Natural killer cell (primary cell): ENCODE measurements at places on chromosomes 4 and X. TPM values are rescaled to one million over a fixed set of nuclear protein-coding genes. Genes with fewer than 3 reads are reported as not detected.

DNA sequence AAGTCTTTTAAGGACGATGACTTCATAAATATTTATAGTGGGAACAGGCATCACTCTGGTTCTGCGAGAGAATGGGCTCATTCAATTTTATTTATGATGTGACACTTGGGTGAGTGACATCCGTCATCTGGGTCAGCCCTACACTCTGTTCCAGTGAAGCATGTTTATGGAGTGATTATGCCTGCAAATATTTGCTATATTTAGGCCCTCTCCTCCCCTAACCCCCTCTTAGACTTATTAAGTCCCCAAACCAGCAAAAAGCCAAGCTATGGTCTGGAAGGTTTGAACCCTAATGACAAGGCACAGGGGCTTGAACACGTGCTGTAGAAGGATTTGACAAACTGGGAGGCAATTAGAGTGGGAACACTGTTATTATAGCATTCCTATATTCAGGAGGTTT lies 55.9 kb downstream of the C4orf51 start:
- H3K27ac ChIP-seq, result no peak overlapping the region
- H3K4me3 ChIP-seq, result no peak overlapping the region
- DNase-seq, result no peak
- peaks cover 11% of the 10 kb centered on the region for H3K4me1 ChIP-seq
- H3K36me3 ChIP-seq, result no peaks in the 10 kb centered on the region
- no peaks in the 10 kb centered on the region for H3K27me3 ChIP-seq

- H3K27me3 ChIP-seq, result no peaks in the 10 kb centered on the region
- no peaks in the 10 kb centered on the region for H3K4me1 ChIP-seq
- no peak overlapping the region for H3K4me3 ChIP-seq
Observed at GRCh38 chr4:145812919-145813318, 125.7 kb downstream of the ZNF827 start.

GRCh38 chrX:137930533-137930932 lies 364.6 kb downstream of the ZIC3 start:
- no peak overlapping the region for H3K4me3 ChIP-seq
- H3K27ac ChIP-seq, result no peak overlapping the region
- no peaks in the 10 kb centered on the region for H3K36me3 ChIP-seq
- H3K27me3 ChIP-seq, result no peaks in the 10 kb centered on the region
- H3K4me1 ChIP-seq, result no peaks in the 10 kb centered on the region
- DNase-seq, result no peak

DNA sequence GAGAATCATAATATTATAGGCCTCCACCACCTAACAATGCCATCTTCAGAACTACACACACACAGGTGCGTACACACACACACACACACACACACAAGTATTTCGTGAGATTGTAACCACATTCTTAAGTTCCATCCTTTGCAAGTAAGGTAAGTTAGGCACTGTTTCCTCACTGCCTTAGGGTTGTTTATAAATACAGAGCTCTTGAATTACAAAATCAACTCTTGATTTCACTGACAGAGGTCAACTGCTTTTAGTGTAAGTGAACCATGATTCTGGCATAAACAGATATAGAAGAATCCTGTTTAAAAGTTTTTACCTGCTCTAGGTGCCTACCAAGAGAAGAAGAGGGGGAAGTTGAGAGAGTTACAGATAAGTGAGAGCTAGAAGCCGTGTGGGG lies 166.1 kb downstream of the DMD start:
- no peak overlapping the region for H3K4me3 ChIP-seq
- no peak overlapping the region for H3K27ac ChIP-seq
- DNase-seq, result no peak
- no peaks in the 10 kb centered on the region for H3K4me1 ChIP-seq
- H3K27me3 ChIP-seq, result no peaks in the 10 kb centered on the region
- H3K36me3 ChIP-seq, result no peaks in the 10 kb centered on the region

The FMR1NB gene
- not detected for total RNA-seq

The PDE5A gene
- total RNA-seq, result 2.1 TPM

GRCh38 chr4:113759696-113760093 lies 1.8 kb downstream of the CAMK2D start:
- no peaks in the 10 kb centered on the region for H3K27me3 ChIP-seq
- DNase-seq, result no peak
- peak overlapping the region; percentile 76 for H3K4me3 ChIP-seq

- DNase-seq, result no peak
- no peaks in the 10 kb centered on the region for H3K4me1 ChIP-seq
- H3K36me3 ChIP-seq, result no peaks in the 10 kb centered on the region
- H3K27me3 ChIP-seq, result no peaks in the 10 kb centered on the region
- H3K27ac ChIP-seq, result no peak overlapping the region
Observed at GRCh38 chr4:11691236-11691635, 262.5 kb upstream of the HS3ST1 start.

DNA sequence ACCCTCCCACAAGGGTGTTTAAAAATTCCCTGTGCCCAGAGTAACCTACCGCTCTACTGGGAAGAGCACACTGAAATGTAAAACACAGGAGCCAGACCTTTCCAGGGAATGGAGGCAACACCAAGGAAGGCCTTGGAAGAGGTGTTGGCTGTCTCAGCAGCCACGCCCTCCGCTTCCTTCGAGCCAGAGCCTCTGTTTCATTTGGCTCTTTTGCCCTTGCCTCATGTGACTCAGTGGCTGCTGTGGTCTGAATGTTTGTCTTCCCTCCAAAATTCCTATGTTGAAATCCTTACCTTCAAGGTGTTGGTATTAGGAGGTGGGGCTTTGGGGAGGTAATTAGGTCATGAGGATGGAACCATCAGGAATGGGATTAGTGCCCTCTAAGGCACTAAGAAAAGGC lies 11.3 kb downstream of the SCD5 start:
- H3K4me1 ChIP-seq, result no peaks in the 10 kb centered on the region
- H3K36me3 ChIP-seq, result no peaks in the 10 kb centered on the region
- no peak for DNase-seq
- H3K27ac ChIP-seq, result no peak overlapping the region
- H3K27me3 ChIP-seq, result no peaks in the 10 kb centered on the region

- no peaks in the 10 kb centered on the region for H3K27me3 ChIP-seq
- peaks cover 23% of the 10 kb centered on the region for H3K36me3 ChIP-seq
- no peak for DNase-seq
- H3K4me3 ChIP-seq, result no peak overlapping the region
Observed at GRCh38 chr4:76194325-76194724, 19.3 kb downstream of the SCARB2 start.

DNA sequence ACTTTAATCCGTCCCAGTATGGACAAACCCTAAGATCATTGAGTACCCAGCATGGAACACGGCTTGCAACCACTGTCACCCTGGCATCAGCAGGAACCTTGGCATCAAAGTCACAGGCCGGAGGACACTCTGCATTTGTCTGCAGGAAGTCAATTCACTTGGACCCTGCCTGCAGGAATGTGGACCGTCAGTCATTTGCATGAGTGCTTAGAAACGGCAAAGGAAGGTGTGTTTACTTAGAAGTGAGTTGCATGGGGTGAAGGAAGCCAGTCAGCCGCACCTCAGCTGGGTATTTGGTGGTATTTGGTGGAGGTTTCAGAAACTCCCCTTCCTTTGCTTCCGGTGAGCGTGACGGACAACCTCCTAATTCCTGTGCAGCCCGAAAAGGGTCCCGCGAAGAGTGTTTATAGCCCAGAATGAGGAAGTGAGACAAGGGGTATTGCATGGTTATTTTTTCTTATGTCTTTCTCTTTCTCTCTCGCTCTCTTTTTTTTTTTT lies 15.5 kb downstream of the P2RY8 start:
- H3K4me3 ChIP-seq, result no peak overlapping the region
- peaks cover 38% of the 10 kb centered on the region for H3K4me1 ChIP-seq
- H3K36me3 ChIP-seq, result no peaks in the 10 kb centered on the region
- peak overlapping the region; percentile 82 for H3K27ac ChIP-seq
- H3K27me3 ChIP-seq, result no peaks in the 10 kb centered on the region

DNA sequence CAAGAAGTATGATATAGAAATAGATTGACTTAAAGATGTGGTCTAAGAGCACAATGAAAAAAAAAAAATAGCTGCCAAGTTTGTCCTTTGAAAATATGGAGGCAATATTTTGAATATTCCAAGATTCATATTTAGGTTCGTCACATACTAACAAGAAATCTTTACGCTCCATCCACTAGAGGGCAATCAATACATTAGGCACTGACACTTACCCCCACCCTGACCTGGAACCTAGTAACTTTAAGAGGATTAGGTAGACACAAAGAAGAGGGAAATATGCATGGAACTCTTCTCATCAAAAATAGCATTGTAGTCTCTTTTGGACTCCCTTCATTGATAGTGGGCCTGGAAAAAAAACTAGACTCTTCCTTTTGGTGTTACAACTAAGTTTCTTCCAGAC lies 1108.1 kb downstream of the PCDH19 start:
- DNase-seq, result no peak
- H3K27ac ChIP-seq, result no peak overlapping the region
- no peak overlapping the region for H3K4me3 ChIP-seq
- H3K27me3 ChIP-seq, result no peaks in the 10 kb centered on the region
- H3K36me3 ChIP-seq, result no peaks in the 10 kb centered on the region
- no peaks in the 10 kb centered on the region for H3K4me1 ChIP-seq

DNA sequence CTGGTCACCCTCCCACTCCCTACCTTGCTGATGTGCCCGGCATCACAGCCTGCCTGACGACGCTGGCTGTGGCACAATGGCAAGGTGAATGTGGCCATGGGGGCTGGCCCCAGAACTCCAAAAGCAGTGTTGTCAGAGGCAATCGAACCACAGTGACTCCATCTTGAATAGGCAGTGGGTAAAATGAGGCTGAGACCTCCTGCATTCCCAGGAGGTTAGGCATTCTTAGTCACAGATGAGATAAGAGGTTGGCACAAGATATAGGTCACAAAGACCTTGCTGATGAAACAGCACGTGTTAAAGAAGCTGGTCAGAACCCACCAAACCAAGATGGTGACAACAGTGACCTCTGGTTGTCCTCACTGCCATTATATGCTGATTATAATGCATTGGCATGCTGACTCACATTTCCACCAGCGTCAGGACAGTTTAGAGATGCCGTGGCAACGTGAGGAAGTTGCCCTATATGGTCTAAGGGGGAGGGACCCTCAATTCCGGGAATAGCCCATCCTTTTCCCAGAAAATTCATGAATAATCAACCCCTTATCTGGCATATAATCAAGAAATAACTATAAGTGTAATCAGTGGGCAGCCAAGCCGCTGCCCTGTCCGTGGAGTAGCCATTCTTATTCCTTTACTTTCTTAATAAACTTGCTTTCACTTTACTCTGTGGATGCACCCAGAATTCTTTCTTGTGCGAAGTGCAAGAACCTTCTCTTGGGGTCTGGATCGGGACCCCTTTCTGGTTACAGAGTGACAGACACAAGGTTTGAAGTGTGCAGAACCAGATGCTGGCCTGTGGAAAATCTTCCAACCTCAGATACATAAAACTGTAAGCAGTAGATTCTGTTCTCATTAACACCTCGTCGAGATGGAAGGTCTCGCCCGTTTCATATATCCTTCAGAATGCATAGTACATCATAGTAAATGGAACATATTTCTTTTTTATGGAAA lies 26.8 kb upstream of the CLDN24 start:
- H3K4me3 ChIP-seq, result no peak overlapping the region
- no peaks in the 10 kb centered on the region for H3K4me1 ChIP-seq

DNA sequence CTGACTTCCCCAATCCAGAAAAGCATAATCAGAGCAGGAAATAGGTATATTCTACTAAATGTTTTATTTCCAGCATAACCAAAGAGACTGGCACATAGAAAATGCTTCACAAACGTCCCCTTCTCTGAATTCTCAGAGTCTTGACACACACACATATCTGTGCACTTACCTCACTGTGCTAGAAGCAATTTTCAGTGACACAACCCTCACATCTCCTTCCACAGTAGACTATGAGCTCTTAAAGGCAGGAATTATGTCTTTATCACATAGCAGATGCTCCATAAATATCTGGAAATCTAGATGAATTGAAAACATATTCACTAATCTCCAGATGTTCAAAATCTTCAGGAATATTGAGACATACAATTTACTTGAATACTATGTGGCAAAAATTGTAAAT lies 5.9 kb downstream of the SOWAHB start:
- no peaks in the 10 kb centered on the region for H3K36me3 ChIP-seq
- no peak for DNase-seq
- peaks cover 11% of the 10 kb centered on the region for H3K27me3 ChIP-seq
- H3K4me1 ChIP-seq, result peaks cover 2% of the 10 kb centered on the region
- H3K27ac ChIP-seq, result no peak overlapping the region

GRCh38 chrX:10288373-10288975 lies 131.7 kb downstream of the CLCN4 start:
- no peak overlapping the region for H3K4me3 ChIP-seq
- H3K36me3 ChIP-seq, result no peaks in the 10 kb centered on the region
- no peak for DNase-seq
- H3K4me1 ChIP-seq, result no peaks in the 10 kb centered on the region
- H3K27me3 ChIP-seq, result no peaks in the 10 kb centered on the region

- H3K4me3 ChIP-seq, result no peak overlapping the region
- no peaks in the 10 kb centered on the region for H3K27me3 ChIP-seq
- peaks cover 98% of the 10 kb centered on the region for H3K36me3 ChIP-seq
Observed at GRCh38 chr4:10079912-10080588, 36.5 kb downstream of the WDR1 start.

DNA sequence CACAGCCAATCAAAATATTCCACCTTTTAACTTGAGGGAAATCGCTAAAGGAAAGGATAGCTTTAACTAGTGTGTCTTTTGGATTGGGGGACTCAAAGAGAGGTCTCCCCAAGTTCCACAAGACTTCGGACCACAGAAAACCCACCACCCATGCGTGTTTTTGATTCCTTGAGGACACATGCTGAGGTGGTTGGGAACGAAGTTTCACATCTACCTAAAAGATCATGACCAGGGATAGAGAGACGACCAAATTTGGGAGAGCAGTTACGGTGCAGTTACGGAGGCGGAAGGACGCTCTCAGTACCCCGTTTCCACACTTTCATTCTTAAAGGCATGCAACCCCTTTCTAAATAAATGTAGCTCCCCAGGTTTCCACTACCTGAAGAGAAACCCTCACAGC lies 1.1 kb downstream of the PCYT1B start:
- H3K4me3 ChIP-seq, result no peak overlapping the region
- H3K4me1 ChIP-seq, result peaks cover 15% of the 10 kb centered on the region
- no peak for DNase-seq
- no peaks in the 10 kb centered on the region for H3K27me3 ChIP-seq

GRCh38 chr4:70945046-70945445 lies 42.9 kb downstream of the MOB1B start:
- no peak overlapping the region for H3K27ac ChIP-seq
- no peaks in the 10 kb centered on the region for H3K27me3 ChIP-seq
- no peak for DNase-seq
- H3K36me3 ChIP-seq, result no peaks in the 10 kb centered on the region

DNA sequence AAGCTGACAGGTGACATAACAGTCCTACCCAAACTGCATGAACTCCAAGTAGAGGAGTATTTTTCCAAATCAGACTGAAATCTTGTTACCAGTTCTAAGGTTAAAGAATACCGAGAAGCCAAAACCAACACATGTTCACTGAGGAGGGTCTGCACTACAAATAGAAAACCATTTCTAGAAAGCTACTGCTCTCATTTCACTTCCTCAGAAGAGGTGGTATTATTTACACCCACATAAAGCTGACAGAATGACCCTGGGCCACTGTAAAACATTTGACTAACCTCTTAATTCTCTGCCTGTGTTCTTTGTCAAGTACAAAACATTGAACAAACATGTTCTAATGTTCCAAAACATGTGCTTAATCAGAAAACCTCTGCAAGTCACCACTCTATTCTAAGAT lies 95.8 kb downstream of the IQCM start:
- H3K4me3 ChIP-seq, result no peak overlapping the region
- DNase-seq, result no peak
- H3K27ac ChIP-seq, result no peak overlapping the region
- no peaks in the 10 kb centered on the region for H3K4me1 ChIP-seq
- H3K36me3 ChIP-seq, result no peaks in the 10 kb centered on the region

The CTAG2 gene
- not detected for total RNA-seq
